ELR (cell line): ENCODE measurements at places on chromosomes 6 and 20.

DNA sequence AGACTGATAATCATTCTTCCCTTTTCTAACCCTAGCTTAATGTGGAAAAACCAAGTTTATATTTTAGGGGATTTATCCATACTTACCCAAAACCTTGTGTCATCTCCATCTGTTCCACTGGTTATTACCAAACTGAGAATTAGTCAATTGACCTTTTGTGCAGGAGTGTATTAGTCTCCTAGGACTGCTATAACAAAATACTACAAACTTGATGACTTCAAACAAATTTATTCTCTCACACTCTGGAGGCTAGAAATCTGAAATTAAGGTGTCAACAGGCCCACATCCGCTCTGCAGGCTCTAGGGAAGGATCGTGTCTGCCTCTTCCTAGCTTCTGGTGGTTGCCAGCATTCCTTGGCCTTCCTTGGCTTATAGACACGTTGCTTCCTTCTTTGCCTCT lies 12.7 kb upstream of the GMDS start:
- no peak for DNase-seq

DNA sequence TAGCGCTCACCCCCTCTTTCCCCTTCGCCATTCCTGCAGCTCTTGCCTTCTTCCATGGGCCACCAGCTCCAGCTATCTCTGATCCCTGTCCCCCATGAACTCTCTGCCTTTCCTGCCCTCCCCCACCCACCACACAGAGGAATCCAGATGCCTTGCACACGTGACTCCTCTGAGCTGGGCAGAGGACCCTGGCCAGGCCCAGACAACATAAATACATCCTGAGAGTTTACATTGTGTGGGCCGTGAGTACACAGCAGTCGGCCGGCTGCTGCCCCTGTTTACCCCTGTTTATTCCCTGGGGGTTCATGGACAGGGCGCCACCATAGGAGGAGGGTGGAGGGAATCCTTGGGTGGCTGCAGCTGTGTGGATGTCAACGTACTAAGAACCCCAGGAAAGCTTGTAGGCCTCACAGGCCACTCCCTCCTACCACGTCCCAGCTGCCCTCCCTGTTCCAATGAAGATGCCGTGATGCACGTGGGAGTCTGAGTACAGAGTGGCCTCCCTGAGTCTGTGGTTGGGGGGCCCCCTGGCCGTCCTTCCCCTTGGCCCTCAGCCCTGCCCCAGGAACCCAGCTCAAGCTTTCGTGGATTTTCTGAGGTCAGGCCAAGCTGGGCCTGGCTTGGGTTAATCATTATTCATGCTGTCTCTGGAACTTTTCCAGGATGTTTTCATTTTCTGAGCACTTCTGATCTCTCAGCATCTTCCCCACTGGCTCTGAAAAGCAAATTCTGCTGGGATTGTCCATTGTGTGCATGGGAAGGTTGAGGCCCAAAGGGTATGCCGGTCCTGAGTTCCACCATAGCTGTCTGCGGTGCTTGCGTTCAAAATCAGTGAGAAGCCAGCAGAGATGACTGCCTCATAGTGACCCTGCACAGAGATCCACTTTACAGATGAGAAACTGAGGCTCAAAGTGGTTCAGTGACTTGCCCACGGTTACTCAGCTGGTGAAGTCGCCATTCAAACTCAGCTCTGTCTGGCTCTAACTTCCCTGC lies 136.3 kb downstream of the MRPL14 start:
- peak; percentile 30 for DNase-seq

- DNase-seq, result no peak
These were observed 714 bp downstream of the AIF1 start for GRCh38 chr6:31615748-31616147.

DNA sequence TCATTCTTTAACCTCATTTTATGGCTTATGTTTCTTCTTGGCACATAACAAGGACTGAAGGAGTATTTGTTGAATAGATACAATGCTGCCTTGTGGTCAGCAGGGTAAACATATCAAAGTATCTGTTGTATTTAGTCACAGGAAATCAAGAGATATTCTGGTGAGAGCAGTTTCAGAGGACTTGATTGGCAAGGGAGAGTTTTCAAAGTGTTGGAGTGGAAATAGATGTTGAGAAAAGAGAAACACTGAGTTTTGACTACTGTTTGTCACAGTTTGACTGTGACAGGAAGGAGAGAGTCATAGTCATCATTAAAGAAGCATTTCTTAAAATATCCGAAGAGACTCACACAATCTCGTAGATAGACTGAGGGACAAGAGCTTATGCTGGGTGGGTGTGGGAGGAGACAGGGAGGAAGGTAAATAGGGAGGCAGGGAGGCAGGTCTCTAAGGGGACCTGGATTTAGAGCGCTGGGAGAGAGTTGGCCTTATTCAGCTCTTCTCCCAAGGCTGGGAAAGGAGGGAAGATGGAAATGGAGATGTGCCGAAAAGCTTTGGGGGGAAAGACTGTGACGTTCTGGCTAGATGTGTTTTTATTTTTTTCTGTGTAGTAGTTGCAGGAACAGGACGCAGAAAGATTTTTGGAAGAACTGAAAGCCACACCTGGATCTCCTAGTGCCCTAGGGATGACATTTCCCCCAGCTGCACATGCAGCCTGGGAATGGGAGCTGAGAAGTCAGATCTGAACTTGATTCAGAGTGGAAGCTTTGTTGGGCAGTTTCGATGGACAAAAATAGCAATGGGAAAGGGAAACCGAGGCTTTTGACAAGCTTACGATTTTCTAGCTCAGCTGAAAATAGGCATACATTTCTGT lies 65.0 kb upstream of the IFNGR1 start:
- DNase-seq, result peak; percentile 28

DNA sequence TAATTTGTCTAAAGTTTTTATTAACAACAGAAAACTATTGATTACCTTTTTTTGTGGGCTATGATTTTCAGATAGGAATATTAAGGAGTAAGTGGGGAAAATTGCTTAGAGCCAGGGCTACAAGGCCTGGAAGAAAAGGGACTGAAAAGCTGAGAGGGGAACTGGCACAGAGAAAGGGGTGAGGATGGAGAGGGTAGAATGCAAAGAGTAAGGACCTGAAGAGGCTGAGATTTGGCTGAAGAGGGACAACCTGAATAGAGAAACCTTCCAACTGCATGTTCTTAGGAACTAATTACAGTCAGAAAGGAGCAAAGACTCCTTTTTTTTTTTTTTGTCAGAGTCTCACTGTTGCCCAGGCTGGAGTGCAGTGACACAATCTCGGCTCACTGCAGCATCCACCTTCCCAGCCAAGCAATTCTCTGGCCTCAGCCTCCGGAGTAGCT lies 16.7 kb downstream of the BTN2A1 start:
- DNase-seq, result peak; percentile 29

GRCh38 chr6:40474937-40475336 lies 112.2 kb downstream of the LRFN2 start:
- no peak for DNase-seq

- peak; percentile 92 for DNase-seq
These were observed 61.7 kb downstream of the UTRN start for GRCh38 chr6:144346719-144347447.

- DNase-seq, result no peak
These were observed 32.8 kb downstream of the DYNLT1 start for GRCh38 chr6:158611541-158612370.

DNA sequence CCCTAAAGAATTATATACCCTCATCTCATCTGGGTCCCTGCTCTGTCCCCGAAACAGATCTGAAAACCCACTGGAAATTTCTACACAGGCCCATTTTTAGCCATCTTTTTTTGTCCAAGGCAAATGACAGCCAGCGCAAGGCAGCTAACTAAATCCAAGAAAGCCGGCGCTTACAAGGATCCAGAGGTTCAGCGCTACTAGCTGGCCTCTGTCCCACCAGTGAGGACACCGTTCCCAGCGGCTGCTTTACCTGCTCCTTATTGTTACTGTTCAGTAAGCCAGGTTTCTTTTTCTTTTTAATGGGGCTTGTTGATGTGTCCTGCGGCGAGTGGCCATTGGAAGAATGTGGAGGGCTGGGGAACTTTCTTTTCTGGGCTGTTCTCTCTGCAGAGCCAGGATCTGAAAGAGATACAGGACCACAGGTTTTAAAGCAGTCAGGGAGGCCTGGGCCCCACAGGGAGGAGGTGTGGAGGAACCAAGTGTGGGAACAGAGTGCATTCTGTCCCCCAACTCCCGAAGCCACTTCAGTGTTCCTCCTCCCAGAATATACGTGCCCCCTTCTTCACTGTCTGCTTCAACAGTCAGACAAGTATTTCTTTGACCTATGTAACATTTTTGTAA lies 46.6 kb downstream of the ZMYND8 start:
- DNase-seq, result no peak
